ENCODE measurements at places on chromosomes 6 and 20. TPM values are rescaled to one million over a fixed set of nuclear protein-coding genes. Genes with fewer than 3 reads are reported as not detected.

TRIM40 gene
- polyA plus RNA-seq: not detected

GRCh38 chr6:5761370-5761769 is 245.4 kb downstream of the NRN1 start:
- no peak for DNase-seq

CFB gene
- polyA plus RNA-seq: 42.1 TPM

COL19A1 gene
- polyA plus RNA-seq: 0.10 TPM

- peak; percentile 6 for DNase-seq
These were observed 7.2 kb upstream of the LY6G5C start for GRCh38 chr6:31687860-31688693.

DNA sequence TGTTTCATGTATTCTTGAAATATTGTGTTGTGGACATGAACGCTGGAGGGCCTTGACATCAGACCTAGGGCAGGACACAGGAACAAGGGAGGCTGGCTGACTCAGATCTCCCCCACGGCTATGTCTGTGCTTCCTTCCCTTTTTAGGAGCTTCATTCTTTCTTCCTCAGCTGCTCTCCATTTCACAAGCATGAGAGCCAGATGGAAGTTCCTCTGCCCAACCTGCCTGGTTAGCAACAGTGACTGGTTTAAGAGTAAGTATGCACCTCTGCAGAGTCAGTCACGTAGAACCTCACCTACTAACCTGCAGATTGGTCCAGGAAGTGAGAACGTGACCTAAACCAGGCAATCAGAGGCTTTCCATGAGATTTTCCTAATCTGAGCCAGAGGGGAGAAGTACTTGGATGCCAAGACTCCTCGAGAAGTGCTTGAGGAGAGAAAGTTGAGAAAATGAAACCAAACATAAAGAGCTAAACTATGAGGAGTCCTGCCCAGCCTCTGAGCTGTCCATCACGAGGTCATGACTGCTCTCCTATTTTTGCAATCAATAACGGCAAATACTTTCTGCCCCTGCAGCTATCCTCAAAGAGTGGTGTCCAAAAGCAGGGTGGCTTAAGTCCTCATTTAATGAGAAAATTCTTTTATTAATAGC is 465.2 kb upstream of the CITED2 start:
- no peak for DNase-seq

MANEA gene
- polyA plus RNA-seq: 4.0 TPM

- DNase-seq: no peak
These were observed 192.3 kb downstream of the C6orf118 start for GRCh38 chr6:165117121-165117520.

DNA sequence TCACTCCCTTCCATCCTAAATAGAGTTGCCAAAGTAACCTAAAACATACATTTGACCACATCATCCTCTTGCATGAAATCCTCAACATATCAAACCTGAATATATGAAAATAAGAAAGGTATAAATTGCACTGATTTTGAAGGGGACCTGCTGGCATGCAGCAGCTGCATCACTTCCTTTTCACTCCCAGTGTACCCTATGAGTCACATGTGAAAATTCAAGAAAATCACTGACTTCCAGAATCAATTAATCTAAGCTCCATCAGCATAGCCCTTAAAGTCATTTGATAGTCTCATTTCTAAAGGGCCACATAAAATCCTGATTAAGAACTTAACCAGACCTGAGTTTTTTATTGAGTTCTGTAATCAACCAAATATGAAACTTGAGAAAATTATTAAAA is 24.3 kb downstream of the SNX14 start:
- DNase-seq: no peak

CST5 gene
- polyA plus RNA-seq: not detected

GRCh38 chr6:105767541-105767940 is 318.6 kb upstream of the PRDM1 start:
- no peak for DNase-seq

ZKSCAN8 gene
- polyA plus RNA-seq: 5.8 TPM

DNA sequence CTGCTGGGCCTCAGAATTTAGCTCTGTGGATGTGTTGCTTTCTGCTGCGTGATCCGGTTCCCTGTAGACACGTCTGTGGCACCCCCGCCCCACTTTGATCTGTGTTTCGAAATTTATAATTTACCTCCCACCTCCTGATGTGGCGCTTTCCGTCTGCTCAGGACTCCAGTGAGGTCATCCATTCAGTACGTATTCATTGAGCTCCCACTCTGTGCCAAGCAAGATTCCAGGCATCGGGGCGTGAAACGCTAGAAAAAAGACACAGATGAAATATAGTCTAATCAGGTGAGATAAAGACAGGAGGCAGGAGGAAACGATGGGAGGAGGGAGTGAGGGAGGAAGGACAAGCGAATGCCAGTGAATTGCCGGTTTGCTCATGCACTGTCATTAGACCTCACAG is 431.9 kb upstream of the SULF2 start:
- DNase-seq: no peak

DNA sequence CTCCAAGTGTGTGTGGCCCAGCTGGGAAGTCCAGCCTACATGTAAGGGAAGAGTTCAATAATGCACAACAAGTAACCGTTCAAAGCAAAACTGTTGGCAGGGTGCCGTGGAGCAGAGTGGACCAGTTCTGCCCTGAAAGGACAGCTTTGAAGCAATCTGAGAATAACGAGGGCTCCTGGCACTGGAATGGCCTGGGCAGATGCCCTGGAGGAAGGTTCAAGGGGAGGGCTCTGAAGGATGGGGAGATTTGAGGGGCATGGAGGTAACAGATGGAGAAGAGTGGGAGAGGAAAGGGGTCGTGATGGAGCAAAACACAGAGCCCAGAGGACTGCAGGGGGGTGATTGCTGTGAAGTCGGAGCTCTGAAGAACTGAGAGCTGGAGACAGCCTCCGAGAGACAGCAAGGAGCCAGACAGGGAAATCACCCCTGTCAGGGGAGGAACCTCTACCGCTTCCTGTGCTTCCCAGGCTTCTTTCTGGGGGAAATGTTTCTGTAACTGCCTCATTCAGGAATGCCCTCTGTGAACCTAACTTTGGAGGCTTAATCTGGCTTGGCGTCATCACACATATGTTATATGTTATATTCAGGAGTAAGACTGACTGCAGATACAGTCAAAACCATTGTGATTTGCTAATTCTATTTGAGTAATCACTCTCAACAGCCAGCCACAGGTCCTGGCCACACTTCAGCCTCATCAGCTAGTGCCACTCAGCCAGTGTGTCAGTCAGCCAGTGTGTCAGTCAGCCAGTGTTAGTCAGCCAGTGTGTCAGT is 41.2 kb downstream of the ZC3H12D start:
- DNase-seq: no peak

COL20A1 gene
- not detected for polyA plus RNA-seq

- DNase-seq: peak; percentile 75
These were observed 897 bp downstream of the CHD6 start for GRCh38 chr20:41617059-41617901.

KCNQ5 gene
- polyA plus RNA-seq: 3.2 TPM

- no peak for DNase-seq
These were observed 615.6 kb upstream of the CDH4 start for GRCh38 chr20:60636417-60636816.

GRCh38 chr6:101129851-101130250 is 248.7 kb upstream of the ASCC3 start:
- DNase-seq: no peak

DNA sequence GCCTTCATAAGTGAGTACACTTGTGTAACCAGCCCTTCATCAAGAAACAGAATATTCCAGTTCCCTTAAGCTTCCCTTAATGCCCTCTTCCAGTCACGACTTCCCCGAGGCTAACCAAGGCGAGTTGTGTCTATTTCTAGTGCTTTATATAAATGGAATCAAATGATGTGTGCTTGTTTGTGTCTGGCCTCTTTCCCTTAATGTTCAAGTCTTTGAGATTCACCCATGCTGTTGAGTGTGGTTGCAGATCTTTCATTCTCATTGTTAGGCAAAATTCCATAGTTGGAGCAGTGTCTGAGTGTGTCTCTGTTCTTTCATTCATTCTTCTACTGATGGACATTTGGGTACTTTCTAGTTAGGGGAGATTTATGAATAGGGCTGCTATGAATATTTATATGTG is 135.0 kb downstream of the CEBPB start:
- no peak for DNase-seq

HFE gene
- polyA plus RNA-seq: not detected

TAGAP gene
- polyA plus RNA-seq: not detected

GRCh38 chr6:137880746-137881521 is 13.9 kb downstream of the TNFAIP3 start:
- no peak for DNase-seq

GRCh38 chr20:35091816-35092523 is 637 bp downstream of the TRPC4AP start:
- peak; percentile 38 for DNase-seq

PCMT1 gene
- 158 TPM for polyA plus RNA-seq

PEDS1 gene
- 18.4 TPM for polyA plus RNA-seq

DNA sequence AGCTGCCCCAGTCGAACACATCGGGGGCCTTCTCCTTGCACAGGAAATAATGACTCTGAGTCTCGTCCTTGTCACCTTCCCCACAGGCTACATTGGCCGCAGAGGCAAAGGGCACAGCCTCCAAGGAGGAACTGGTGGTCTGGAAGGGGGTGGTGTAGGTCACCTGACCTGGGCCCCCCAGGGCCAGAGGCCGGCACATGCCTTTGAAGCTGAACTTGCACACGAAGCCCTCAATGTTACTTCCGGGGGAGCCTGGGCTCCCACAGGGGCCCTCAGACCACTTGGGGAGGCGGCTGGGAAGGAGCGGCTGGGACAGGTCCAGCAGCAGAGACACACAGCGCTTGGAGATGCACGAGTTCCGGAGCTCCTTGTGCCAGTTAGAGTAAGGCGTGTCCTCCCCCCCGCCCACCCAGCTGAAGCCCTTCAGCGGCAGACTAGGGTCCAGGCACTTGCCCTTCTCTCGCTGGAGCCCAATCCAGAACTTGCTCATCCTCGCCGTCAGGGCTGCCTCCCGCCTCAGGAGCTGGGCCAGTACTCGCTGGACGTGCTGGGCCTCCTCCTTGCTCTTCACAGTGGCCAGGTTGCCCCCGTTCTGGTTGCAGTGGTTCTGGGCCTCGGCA is 578 bp downstream of the CD93 start:
- no peak for DNase-seq

ANGPT4 gene
- not detected for polyA plus RNA-seq

GRCh38 chr6:44535967-44536366 is 148.5 kb downstream of the CDC5L start:
- no peak for DNase-seq

GRCh38 chr20:56788671-56789610 is 159.8 kb downstream of the TFAP2C start:
- no peak for DNase-seq

DNA sequence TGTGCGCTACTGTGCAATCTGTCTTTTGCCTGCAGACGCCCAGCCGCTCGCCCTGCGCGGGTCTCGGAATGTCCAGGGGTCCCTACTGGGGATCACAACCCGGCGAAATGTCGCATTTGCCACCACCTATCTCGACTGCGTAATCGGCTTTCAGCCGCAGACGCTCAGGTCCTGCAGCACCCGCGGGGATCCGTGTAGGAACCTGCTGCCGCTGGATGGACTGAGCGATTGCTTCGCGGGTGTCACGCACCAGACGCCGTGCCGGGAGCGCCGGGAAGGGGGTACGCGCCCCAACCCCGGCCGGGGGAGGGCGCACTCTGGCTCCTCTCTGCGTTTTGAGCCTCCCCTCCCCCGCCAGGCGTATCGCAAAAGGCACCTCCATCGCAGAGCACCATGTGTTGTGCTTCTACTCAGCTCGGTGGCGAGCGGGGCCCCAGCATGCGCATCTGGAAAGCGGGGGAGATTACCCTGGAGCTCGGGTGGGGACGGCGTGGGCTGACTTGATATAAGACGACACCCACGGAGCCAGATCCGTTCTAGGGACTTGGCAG is 747 bp upstream of the PTPRA start:
- peak; percentile 79 for DNase-seq

DNA sequence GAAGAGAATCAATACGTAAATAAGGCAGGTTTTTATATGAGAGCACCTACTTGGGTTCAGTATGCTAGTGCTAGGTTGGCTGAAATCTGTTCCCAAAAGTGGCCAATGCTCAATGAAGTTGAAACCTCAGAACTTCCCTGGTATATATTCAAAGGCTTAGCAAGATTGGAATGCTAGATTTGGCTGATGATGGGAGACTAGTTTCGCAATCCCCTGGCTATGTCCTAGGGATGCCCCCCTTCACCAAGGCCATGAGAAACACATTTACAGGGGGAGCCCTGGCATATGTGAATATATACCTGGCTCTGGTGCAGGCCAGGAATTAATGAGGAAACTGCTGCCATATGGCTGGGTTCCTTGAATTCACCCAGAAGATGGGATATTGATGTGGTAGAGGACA is 142.4 kb upstream of the C6orf118 start:
- DNase-seq: no peak

DNA sequence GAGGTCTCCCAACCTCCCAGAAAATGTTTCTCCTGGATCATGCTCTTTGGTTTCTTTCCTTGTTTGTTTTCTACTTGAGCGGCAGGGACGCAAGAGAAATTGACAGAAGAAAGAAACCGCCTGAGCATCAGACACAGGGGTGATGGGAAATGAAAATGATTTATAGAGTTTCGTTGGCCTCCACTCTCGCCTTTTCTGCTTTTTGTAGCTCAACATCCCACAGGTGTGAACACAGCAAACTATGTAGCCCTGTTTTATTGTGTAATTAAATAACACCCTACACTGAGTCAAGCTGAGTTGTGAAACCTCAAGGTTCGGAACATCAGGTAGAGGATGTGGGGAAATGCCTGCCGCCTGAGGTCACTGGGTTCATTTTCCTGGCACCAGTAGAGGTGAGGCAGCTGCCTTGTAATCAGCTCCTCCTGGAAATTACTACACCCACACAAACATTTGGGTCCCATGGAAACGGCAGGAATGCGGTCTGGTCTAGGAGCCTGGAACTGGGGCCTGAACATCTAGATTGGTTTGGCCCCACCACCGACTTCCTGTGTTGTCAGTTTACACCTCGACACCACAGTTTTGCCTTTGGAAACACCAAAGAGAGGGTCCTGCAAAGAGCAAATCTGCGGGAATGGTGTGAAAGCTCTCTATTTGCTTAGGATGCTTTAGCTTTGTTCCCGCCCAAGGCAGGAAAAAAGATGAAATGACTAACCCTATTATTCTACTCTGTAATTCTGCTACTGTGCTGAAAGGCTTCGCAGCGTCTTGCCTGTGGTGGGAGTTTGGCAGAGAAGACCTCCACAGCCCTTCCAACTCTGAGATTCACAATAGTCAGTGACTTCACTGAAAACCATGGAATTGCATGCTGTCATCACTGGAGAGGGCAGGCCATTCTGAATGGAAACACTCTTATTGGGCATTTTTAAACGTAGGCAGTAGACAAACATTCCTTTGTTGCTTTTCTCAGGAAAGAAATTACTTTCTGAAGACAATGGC is 53.0 kb downstream of the ADAT2 start:
- DNase-seq: no peak

DNA sequence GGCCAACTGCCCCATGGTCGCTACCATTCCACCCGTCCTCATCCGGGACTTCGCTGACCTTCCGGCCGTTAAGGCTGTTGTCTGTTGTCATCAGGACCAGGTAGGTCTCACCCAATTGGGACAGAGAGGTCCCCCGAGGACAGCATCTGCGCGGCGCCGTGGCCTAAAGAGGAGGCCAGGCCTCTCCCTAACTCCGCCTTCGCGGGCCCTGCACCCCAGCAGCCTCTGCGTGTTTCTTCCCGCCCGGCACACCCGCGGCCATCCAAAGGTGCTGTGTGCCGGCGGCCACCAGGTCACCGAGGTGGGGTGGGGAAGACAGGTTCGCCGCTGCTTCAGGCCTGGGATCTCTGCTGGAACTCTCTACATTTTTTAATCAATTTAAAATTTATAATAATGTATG is 9.0 kb downstream of the OR2W1 start:
- DNase-seq: no peak

- DNase-seq: no peak
These were observed 47.7 kb downstream of the AKAP7 start for GRCh38 chr6:131182991-131183425.

All from SK-N-SH (cell line).